ENCODE measurements at places on chromosomes 6 and 20. TPM values are rescaled to one million over a fixed set of nuclear protein-coding genes. Genes with fewer than 3 reads are reported as not detected.

The ITPR3 gene
- 22.7 TPM for total RNA-seq

The MUC21 gene
- not detected for total RNA-seq

The DUSP15 gene
- total RNA-seq, result not detected

The HBS1L gene
- total RNA-seq, result 50.2 TPM

The HLA-DRB5 gene
- total RNA-seq, result 0.66 TPM

The EPM2A gene
- total RNA-seq, result 19.8 TPM

The NOX3 gene
- not detected for total RNA-seq

The WFDC2 gene
- total RNA-seq, result not detected

The PROKR2 gene
- not detected for total RNA-seq

The FAM83D gene
- total RNA-seq, result 0.57 TPM

The SLC13A3 gene
- 2.0 TPM for total RNA-seq

The HSPA1B gene
- 153 TPM for total RNA-seq

The CST4 gene
- total RNA-seq, result not detected

The OLIG3 gene
- total RNA-seq, result not detected

The LAMA4 gene
- 228 TPM for total RNA-seq

The ZNF391 gene
- 4.9 TPM for total RNA-seq

The CNR1 gene
- 57.7 TPM for total RNA-seq

The C20orf141 gene
- not detected for total RNA-seq

The LY6G6D gene
- total RNA-seq, result not detected

The FAM120B gene
- 25.5 TPM for total RNA-seq

The TREM1 gene
- 2.4 TPM for total RNA-seq
